ENCODE measurements at places on chromosomes 6 and 20.
A peak's percentile ranks its signal among the peaks of the same experiment; 100 is the strongest.

- no peak for DNase-seq
These were observed 3.8 kb downstream of the PTPRT start for GRCh38 chr20:43185901-43186300.

DNA sequence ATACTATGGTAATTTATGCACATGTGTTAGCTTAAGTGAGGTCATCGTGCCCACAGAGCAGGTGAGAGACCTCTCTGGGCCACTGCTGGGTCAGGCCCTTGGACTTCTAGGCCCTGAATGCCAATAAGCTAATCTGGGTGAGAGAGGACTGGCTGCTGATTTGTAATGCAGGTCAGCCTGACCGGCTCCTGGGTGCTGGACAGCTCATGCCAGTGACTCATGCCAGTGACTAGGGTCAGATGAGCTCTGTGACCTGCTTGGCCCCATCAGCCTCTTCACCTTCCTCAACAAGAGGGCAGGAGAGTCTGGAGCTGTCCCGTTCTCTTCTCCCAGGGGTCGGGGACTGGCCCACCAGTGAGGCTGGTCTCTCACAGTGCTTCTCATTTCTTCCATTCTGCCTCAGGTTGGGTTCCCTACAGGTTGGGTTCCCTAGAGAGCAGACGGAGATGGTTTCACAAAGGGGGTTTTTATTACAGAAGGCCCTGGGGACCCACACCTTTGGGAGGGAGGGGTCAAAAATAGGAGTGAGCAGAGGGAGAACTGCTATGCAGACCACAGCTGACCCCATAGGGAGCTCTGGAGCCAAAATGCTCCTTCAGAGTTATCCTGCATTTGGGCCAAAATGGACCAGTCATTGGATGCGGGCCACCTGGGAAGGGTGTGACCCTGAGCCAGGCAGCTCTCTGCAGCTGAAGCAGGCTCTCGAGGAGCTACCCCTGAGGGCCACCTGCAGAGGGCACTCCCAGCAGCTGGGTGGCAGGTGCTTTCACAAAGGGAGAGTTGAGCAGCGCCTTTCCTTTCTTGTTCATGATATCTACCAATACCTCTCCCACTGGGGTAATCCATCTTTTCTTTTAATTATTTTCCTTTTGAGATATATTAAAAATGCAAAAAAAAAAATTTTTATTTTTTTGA is 2.2 kb upstream of the OXT start:
- DNase-seq: peak; percentile 35

DNA sequence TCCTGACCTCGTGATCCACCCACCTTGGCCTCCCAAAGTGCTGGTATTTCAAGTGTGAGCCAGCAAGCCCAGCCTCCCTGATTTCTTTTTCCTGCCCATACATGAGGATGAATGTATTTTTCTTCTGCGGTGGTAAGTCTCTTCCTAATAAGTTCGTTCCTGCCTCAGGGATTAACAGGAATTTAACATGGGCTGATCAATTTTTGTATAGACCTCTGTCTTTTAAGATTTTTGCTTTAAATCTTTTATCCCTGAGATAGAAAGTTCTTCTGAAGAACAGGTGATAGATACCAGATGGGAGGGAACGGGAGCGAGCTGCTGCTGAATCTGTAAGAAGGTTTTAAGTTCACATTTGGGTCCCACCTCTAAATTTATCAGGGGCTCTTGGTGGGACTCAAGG is 7.0 kb upstream of the ZNFX1 start:
- no peak for DNase-seq

- no peak for DNase-seq
These were observed 82.8 kb downstream of the CCDC170 start for GRCh38 chr6:151576633-151577032.

DNA sequence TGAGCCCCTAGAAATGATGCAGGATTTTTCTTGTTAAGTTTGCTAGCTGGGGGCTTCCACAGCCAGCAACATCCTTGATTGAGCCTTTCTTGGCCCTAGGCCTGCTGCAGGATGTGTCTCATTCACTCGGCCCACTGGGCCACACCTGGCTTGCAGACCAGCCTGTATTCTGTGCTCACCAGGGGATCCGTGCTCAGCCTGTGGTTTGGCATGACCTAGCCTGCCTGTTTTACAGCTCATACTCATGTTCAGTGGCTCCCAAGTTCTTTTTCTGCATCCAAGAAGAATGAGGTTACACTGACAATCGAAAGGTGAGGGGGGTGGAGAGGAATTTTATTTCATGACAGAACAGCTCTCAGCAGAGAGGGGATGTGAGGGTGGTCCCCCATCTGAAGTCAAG is 263.4 kb downstream of the RIMS1 start:
- DNase-seq: peak; percentile 6

- no peak for DNase-seq
These were observed 32.9 kb downstream of the SLC22A1 start for GRCh38 chr6:160154471-160154870.

GRCh38 chr6:73742433-73742832 is 46.4 kb downstream of the CD109 start:
- DNase-seq: no peak
